ENCODE measurements at places on chromosomes 4 and X.

GRCh38 chrX:9258421-9259104, 206.3 kb upstream of the TBL1X start:
- DNase-seq: no peak

DNA sequence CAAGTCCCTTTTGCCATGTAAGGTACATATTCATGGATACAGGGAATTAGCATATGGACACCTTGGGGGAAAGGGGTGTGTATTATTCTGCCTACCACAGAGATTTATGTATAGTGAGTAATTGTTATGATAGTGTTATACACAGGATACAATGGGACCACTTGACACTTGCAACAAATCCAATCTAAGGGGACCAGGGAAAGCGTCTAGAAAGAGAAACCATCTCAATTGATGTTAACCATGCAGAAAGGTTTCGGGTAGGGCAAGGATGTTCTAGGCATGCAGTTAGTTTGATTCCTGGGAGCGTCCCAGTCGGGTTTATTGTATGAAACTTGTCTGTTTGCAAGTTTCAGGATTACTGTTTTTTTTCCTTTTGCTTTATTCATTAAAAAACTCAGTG, 34.2 kb downstream of the MMRN1 start:
- no peak for DNase-seq

DNA sequence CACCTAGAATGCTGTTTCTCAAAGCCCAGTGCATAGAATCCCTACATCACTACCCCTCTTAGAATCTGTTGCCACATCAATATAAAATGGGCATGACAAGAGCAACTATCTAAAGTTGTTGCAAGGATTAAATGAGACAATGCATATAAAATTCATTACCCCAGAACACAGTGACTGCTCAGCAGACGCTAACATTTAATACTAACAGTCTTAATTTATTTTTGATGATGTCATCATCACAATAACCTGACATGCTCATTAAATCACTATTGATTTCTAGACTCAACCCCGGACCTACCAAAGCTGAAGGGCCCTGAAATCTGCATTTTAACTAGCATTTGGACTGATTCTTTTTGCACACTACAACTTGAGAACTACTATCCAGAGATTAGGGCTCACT, 3.9 kb downstream of the ARSJ start:
- no peak for DNase-seq

DNA sequence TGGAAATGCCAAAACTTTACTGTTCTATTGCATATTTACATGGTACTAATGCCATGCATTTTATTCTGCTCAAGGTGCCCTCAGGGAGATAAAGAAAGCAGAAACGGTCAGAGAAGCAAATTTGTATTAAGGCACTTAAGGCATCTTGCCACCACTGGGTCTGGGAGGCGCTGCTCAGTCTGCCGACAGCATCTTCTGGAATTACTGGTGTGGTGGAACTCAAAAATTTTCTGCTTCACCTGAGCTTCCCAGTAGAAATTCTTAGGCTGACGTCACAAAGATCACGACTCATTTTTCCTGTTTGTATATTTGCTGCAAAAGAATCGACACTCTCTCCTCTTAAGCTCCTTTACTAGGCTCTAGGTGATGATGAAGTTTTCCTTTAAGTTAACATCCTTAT, 3.0 kb downstream of the RASSF6 start:
- DNase-seq: no peak

GRCh38 chr4:162984621-162985020, 182.1 kb downstream of the NAF1 start:
- no peak for DNase-seq

GRCh38 chr4:141340458-141340857, 119.8 kb downstream of the ZNF330 start:
- no peak for DNase-seq

- DNase-seq: no peak
Observed at GRCh38 chr4:188139141-188139540, at the start of gene TRIML1. TRIML1 (plus strand) TSS chr4:188139441; CDS start chr4:188139559, 118 bp downstream.

- DNase-seq: no peak
Observed at GRCh38 chrX:55196688-55197087, 23.5 kb upstream of the PAGE5 start.

GRCh38 chrX:13067773-13068172, 23.4 kb upstream of the FAM9C start:
- DNase-seq: no peak

DNA sequence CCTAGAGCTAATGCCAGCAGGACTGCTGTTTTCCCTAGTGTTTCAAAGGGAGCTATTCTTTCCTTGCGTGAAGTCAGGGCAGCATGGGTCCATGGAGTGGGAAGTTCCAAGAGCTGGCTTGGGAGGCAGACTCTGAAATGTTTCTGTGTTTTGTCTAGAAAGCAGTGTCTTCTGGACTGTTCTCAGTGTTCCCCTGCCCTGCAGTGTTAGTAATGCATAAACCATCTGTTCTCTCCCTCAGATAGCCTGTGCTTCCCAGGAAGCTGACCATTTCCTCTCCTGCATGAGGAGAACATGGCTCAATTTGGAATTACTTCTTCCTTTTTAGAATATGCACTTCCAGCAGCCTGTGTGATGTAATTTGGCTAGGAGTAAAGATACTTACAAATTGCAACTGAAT, 116.7 kb upstream of the CXCL13 start:
- no peak for DNase-seq

DNA sequence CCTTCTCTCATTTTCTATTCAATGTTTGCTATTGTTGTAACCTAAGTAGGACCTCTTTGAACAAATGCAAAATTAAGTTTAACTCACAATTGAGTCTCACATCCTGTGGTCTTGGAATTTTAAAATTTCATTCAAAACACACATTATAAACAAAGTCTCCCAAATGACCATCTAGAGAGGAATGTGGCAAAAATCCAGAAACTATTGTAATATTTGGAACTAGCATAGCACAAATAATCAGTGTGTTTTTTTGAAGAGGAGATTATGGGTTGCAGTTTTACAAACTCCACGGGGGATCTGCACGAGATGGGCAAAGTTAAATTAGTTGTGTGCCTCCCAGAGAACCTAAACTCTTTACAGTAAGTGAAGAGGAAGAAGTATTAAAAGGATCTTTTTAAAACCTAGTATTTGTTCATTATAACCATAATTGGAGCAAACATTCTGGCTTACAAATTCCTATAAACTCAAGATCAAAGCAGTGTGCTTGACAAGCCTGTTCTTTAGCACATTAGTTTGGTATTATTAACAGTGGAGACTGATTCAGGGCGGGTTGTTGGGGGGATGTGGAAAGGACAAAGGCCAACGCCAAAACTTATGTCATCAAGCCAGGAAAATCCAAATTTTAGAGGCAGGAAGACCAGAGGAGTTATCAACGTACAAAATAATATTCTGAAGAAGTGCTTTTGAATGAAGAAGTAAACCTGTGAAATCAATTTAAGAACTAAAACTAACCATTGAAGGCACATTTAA, 22.4 kb upstream of the RBPJ start:
- DNase-seq: no peak

GRCh38 chr4:83556006-83556707, 20.2 kb downstream of the GPAT3 start:
- no peak for DNase-seq

GRCh38 chr4:85113706-85114105, 147.2 kb upstream of the WDFY3 start:
- DNase-seq: no peak

DNA sequence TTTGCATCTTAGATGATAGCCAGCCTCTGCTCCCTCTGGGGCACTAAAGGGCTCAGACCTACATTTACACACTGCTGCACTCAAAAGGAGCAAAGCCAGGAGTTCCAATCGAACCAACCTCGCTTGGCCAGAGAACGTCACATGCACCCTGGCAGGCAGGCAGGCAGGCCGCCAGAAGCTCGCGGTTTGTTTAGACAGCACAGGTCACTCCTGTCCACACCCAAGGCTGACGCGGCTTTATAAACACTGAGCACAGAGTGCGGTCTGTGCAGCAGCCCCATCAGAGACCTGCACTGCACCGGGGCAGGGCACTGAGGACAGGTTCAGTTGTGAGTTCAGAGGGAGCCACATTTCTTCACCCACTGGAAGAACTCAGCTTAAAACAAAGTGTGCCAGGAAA, 143.9 kb downstream of the BCOR start:
- peak; percentile 71 for DNase-seq

GRCh38 chrX:153505361-153505760, 10.6 kb downstream of the BGN start:
- no peak for DNase-seq

GRCh38 chrX:70254909-70255308, 5.1 kb downstream of the P2RY4 start:
- DNase-seq: no peak

GRCh38 chrX:13778916-13779315, 38.0 kb downstream of the GPM6B start:
- no peak for DNase-seq

DNA sequence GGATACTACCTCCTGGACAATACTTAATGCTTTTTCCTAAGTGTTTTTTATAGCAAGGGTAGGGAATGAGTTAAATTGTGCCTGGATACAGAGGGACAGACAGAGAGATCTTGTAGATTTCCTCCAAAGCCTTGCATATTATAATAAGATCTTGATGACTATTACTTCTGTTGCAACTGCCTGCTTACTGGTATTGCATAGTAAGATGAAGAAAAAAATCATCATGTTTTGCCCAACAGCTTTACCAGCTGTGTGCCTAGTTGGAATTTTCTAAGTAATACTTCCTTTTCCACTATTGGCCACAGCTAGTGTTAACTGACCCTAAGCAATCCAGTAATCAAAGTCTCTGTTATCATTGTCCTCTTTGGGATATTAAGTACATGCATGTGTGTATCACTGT, 139.0 kb downstream of the DCK start:
- DNase-seq: no peak

DNA sequence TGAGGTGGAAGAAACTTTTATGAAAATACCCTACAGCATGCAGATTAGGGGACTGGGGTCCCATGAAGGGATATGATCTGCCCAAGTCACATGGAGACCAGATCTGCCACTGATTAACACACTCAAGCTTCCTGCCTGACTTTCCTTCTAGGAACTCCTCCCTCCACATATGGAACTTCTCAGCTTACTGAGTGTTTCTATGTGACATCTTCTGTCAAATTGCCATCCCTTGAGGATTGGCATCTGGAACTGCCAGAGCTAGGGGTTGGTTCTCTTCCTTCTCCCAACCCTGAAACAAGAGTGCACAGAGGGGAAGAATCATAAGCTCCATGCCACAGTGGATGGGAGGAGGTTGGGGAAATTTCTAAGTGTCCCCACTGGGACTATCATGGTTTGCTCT, 150.6 kb upstream of the MBNL3 start:
- DNase-seq: no peak

GRCh38 chr4:147318586-147318985, 162.3 kb upstream of the EDNRA start:
- DNase-seq: no peak

DNA sequence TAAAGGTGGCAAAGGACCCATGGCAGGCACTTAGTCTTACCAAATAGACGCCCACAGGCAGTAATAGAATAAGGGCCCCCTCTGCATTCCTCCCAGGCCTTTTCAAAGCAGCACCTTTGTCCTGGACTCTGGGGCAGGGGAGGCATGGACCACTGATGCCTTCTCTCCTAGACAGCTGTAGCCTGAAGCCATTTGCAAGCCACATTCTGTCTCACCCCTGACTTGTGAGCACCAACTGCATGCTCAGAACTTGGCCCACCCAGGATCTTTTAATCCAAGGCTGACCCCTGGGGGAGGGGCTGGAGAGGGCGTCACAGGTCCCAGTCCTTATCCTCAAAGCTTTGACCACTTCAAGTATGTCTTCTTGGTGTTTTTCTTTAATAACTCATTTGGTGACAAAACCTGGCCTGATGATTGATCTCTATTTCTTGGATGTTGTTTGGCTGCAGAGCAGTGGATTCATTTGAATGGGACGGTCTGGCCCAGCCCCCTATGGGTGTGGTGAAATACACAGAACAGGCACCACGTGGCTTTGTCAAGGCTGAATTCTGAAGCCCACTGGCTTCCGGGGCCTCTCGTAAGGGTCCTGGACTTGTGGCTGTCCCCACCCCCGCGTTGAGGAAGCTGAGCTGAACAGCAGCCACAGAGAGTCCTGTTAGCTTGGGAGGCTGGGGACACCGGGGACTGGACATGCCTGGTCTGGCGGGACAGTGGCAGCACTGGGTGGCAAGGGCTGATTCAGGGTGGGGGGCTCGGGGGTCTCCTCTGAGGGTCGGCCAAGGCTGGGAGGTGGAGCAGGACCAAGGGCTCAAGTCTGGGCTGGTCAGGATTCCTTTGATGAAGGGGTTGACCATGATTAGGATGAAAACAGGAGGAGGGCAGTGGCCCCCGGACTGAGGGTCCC, 36.6 kb downstream of the ADRA2C start:
- peak; percentile 60 for DNase-seq

- no peak for DNase-seq
Observed at GRCh38 chr4:77044461-77045150, 31.2 kb downstream of the CCNI start.

- DNase-seq: no peak
Observed at GRCh38 chr4:1927675-1928074, 56.5 kb downstream of the NSD2 start.

GRCh38 chr4:8244931-8245460, 24.6 kb upstream of the HTRA3 start:
- no peak for DNase-seq

- DNase-seq: no peak
Observed at GRCh38 chr4:139913398-139913990, 240.5 kb downstream of the MAML3 start.

- DNase-seq: no peak
Observed at GRCh38 chr4:73704314-73705055, 35.9 kb upstream of the CXCL8 start.
